ENCODE measurements at places on chromosomes 2 and 18.

DNA sequence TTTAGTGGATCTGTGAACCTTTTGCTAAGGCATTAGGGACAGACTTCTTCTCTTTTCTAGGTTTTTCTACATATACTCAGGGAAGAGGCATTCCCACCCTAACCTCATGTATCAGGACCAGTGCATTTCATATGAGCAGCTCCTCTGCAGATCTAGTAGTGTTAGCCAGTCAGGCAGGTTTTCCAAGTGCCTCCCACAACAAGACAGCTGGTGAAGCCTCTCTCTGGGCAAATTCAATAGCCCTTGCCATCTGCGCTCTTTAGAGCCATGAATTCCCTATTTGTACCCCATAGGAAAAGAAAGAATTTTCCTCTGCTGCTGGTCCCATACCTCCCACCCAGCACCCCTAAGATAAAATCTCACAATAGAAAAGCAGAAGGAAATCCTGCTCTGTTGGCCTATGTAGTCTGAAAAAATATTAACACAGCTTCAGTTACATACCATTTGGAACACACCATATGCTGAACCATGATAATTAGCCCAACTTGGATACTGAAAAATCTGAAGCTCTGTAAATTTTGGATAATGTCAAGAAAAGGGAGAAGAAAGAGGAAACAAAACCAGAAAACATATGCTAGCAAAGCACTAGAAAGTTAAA, 1354.6 kb upstream of the NRXN1 start:
- DNase-seq: no peak

DNA sequence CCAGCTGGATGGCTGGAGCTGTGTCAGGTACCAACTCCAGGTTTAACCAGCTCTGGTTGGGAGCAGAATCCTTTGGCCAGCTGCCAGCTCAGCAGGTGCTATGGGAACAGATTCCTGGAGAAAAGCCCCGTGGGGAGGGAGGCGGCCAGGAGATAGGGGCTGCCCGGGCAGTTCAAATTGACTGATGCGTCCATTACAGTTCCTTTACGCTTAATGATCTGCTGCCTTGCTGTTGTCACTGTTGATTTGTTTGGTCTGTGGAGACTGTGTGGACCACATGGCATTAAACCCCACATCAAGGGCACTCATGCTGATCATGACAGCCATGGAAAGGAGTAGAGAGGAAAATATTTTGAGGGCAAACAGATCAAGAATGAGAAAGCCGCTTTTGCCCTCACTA, 200.0 kb downstream of the TSN start:
- DNase-seq: no peak

DNA sequence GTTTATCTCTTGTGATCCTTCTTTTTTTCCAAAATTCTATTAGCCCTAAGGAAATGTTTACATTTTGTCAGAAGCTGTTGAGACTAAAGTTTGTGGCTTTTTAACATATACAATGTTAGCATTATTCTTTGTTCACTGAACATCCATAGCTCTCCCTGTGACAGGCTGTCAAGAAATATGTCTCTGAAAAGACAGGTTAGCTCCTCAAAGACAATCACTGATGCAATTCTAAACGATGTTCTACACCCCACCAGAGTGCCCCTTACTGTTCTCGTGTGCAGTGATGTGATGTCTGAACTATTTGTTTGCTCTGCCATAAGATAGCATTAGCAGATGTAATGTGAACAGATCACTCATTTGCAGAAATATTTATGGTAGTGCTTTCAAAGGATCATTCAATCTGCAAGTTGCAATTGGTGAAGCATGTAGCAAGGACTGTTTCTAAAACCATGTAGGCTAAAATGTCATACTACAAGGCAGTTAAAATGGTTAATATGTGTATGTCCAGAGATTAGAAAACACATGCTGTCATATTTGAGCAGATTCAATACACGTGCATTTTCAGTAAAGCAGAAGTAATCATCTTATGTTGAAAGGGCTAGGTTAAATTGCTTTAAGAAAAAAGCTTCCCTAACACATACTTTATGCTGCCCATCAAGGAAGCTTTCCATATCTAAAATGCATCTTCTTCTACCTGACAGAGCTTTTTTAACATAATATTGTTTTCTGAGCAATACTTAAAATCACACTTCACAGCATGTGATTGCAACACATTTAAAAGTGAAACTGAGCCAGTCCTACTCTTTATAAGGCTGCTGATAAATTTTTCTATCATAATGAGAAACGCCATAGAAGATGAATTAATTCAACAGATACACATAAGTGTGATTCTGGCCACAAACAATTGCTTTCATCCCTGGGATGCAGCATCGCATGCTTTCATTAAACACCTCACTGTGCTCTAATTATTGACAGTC, 285.7 kb upstream of the UBE2E3 start:
- no peak for DNase-seq

DNA sequence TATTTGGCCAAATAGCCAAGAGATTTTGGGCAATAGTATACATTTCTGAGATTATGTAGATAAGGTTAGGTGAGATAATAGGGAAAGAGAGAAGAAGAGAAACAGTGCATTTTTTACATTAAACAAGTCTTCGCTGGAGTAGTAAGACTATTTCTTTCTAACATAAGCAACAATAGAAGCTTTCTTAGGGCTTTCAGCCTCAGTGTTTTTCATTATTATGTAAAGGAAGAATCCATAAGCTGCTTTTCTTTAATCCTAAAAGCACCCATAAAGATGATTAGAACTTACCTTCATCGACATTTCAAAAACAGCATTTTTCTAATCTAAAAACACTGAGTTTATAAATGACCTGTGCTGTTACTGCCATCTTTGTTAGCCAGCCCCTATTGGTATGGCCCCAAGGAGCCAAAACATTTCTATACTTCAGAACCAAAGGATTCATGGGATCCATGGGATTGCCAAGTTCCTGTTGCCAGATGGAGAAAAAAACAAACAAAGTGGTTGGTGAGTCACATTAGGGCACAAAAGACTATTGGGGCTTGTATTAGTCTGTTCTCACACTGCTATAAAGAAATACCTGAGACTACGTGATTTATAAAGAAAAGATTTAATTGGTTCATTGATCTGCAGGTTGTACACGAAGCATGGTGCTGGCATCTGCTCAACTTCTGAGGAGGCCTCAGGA, 88.2 kb downstream of the SCG2 start:
- DNase-seq: no peak

- no peak for DNase-seq
Observed at GRCh38 chr2:45640576-45640975, 10.9 kb upstream of the PRKCE start.

- DNase-seq: no peak
Observed at GRCh38 chr18:13067124-13067523, 76.0 kb downstream of the CEP192 start.

All from hematopoietic multipotent progenitor cell treated with erythropoietin and hydrocortisone succinate and interleukin-3 and kit ligand, for 17 days (in vitro differentiated cells).